ENCODE measurements at places on chromosomes 7 and 10. TPM values are rescaled to one million over a fixed set of nuclear protein-coding genes. Genes with fewer than 3 reads are reported as not detected.

GRCh38 chr7:4109481-4110110, 572.5 kb upstream of the FOXK1 start:
- DNase-seq = no peak

DNA sequence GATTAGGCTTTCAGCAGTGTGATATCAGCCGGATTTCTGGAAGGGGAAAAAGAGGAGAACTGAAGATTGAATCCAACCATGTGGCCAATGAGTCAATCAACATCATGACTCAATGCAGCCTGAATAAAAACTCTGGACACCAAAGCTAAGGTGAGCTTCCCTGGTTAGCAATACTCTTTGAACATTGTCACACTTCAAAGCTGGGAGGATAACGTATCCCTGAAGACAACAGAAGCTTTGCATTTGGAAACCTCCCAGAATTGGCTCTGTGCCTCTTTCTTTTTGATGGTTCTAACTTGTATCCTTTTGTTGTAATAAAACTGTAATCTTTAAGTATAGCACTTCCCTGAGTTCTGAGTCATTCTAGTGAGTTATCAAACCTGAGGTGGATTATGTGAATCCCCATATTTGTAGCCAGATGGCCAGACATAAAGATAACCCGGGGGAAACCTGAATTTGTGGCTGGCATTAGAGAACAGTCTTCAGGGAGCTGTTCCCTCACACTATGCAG, 284.4 kb downstream of the IPMK start:
- peak; percentile 83 for DNase-seq

GRCh38 chr7:114155116-114156110, 236.6 kb upstream of the PPP1R3A start:
- no peak for DNase-seq

DNA sequence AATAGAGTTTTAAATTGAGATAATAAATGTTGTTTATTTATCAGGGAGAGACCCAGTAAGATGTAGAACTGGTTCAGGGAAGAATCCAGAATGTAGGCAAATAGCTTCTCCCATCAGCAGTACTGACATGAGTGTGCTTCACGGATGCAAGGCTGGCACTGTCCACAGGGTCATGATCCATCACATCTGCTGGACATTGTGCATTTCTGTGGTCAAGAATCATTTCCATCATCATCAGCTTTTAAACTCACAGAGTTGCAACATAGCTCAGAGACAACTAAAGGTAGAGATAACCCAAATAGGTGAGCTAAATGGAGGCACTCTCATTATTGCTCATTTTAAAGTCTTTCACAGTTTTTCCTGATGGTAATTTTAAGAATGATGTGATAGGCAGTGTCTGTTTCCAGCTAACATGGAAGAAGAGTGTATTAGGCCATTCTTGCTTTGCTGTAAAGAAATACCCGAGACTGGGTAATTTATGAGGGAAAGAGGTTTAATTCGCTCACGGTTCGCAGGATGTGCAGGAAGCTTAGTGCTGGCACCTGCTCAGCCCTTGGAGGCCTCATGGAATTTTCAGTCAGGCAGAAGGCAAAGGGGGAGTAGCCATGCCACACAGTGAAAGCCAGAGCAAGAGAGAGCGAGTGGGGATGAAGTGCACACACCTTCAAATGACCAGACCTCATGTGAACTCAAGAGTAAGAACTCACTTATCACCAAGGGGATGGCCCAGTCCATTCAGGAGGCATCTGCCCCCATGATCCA, 80.8 kb downstream of the INPP5A start:
- DNase-seq = no peak

DNA sequence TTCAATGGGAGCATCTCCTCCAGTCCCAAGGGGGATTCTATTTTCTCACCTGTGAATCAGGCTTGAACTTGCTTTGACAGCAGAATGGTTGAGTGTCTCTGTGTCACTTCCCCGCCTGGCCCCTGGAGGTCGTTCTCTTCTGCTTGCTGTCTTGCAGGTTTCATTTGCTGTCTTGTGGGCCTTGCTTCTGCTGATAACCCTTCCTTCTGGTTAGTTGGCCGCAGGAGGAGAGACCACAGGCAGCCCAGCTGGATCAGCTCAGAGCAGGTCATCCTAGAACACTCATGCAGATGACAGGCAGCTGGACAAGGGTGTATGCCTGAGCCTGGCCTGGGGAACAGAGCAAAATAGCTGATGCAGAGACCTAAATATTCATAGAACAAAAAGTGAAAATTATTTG, 344.2 kb upstream of the ADARB2 start:
- DNase-seq = peak; percentile 40

- no peak for DNase-seq
Observed at GRCh38 chr10:120428754-120429153, 28.3 kb upstream of the PLPP4 start.

Gene ARHGEF35
- total RNA-seq = not detected

DNA sequence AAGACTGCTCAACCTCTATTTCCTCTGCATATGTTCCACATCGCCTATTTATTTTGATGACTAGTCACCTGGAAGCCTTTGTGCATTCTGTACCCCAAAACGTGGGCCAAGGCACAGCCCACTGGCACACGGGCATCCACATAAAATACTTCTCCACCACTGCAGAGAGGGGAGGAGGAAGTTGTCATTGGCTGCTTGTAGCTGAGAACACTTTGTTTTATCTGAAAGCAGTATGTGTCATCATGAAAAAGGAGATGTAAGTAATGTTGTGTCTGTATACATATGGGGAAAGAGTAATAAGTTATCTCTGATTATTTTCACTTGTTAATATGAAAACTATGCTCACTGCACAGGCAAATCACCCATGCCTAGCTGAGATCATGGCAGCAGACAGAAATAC, 48.2 kb upstream of the AMPH start:
- DNase-seq = no peak

DNA sequence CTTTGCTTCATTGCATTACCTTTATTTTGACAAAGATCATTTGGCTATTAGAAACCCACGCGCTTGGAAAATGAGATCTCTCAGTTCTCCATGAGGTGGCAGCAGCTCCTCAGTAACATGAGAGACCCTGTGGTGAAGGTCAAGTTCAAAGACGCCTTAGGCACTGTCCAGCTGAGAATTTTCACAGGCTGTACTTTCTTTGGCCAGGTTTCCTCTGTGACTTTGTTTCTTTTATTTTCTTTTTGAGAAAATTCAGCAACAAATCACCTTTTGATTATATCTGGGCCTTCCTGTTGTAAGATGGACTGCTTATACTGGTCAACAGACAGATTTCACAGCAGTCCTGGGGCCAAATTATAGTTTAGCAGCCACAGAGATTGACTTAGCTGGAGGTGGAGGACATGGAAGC, 54.5 kb downstream of the RAB18 start:
- peak; percentile 30 for DNase-seq

DNA sequence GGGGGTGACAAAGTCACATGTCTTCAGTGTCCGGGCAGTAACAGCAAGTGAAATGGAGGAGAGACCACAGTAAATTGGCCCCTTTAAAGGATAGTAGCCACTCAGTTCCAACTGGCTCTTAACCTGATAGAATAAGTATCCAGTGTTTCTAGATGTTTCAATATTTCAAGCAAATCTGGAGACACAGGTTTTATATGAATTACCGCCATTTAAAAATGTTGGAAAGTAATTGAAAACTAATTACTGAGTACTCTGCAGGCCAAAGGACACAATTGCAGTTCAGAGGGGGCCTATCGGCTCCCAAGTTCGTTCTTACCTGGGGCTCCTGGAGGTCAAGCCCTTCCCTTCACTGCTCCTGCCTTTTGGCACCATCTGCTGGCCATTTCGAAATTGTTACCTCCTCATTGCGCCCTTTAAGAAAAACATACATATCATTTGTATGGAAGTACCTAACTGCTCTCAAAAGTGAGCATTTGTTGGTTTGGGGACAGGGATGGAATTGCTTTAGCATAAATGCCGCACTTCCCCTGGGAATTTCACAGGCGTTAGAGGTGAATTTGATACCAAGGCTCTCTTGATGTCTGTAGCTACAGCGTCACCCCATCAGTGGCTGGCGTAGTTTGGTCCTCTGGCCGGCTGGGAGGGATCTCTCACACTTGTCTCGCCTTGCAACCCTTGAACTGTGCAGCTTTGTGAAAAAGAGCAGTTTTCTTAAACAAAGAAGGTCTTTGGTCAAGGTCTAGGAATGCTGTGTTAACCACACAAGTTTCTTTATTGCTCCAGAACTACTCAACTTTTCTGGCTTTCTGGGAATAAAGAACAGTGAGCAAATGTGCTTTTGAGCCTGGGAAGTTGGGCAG, 220.0 kb downstream of the ARHGAP21 start:
- peak; percentile 62 for DNase-seq

- no peak for DNase-seq
Observed at GRCh38 chr10:75600833-75601232, 169.4 kb downstream of the LRMDA start.

DNA sequence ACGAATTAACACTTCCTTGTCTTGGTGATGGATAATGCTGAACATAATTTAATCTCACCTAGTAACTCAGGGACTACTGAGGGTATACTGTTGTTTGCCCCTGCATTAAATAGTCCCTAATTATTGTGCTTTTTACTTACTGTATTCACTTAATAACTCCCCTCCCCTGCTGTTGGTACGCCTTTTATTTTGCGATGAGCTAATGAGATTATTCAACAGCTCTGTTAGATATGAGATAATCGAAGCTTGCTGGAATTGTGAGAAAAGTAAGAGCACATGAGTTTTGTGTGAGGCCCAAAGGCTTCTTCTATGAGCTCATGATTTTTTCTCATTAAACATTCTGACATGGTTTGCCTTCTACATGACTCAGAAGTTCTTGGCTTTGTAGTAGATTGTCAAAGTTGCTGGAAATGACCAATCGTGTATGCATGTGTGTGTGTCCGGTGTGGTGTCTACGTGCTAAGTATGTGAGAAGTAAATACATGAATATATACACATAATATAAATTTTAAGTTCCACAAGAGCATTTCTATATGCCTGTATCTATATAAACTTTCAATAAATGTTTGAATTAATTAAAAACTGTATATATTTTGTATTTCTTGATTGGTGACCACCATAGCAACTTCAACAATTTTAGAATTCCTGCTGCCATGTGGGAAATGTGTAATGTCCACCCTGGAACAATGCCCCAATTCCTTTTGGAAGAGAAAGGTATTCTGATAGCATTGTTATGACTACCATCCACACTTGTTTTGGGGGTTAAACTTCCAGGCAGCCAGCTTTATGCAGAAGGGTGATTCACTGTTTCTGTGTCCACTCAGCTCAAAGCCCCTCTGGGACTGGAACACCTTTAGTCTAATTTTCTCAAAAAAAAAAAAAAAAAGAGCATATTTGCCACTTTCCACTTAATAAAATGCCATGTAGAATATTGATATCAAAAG, 106.2 kb downstream of the SAMD9 start:
- peak; percentile 92 for DNase-seq

DNA sequence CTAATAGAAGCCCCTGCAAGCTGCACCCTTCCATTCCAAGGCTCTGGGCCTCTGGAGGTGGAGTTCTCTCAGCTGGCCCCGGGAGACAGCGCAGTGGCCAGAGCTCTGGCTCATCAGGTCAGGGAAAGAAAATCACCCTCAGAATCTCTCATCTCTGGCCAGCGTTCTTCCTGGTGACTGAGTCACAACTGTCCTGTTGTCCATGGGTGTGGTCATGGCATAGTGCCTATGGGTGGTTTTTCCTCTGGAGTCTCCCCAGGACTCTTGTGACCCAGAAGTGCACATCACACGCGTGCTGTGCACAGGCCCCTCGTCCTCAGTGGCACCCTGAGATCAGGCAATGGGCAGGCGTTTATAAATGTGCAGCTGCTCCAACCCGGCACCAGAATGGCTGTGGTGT, 27.4 kb upstream of the FXYD4 start:
- no peak for DNase-seq
